ENCODE measurements at places on chromosomes 2 and 18.

DNA sequence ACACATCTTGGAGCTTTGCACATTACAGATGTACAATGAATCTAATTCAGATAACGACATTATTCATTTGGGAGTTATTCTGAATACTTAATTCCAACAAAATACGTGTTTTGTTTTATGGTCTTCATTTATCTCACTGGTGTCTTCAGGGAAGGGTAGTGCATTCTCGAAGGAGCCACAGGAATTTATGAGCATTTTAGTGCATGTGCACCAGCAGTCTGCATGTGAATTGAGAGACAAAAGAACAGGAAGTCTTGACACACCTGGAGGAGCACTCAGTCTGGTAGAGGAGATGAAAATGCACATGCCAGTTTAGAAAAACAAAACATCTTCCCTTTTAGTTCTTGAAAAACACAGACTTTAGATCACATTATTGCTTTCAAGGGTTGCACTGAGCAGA lies 228.7 kb downstream of the LRATD1 start:
- no peak for DNase-seq

- no peak for DNase-seq
Observed at GRCh38 chr2:136154384-136154783, 36.4 kb upstream of the CXCR4 start.

GRCh38 chr18:77148289-77148688 lies 15.7 kb upstream of the MBP start:
- DNase-seq = no peak

DNA sequence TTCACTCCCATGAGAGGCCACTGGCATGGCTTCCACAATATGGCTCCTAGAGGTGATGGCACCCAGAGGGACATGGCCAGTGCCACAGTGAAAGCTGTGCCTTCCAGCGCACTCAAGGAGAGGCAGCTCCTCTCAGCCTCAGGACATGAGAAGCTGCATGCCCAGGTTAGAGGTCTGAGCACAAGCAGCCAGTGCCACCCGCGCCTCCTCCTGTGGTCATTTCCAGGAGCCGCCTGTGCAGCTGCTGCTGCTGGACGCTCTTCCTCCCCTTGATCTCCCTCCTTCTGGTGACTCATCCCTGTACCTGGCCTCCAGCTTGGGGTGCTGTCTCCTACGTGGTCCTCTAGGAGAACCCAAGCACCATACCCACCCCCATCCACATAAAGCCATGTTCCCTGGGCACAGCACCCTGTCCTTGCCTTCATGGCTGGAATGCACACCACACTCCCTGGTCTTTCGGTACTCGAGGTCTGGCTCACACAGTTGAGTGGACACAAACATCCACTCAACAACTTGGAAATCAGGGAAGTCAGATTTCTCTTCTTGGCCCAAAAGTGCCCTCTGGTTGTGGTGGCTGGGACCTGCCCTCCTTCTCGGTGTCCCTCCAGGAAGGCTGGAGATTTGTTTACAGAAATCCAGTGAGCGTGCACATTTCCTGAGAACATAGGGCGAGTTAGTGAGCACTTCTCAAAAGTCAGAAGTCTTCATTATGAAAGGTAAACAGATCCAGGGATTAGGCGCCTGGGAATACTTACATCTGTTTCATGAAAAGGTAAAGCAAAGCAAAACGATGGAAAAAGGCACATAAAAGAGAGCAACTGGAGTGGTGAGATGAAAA lies 96.7 kb downstream of the EIPR1 start:
- DNase-seq = no peak

Data from right hindlimb (tissue), 1 donor.